ENCODE measurements at places on chromosomes 5 and 9.

GRCh38 chr5:88718736-88719135, 164.2 kb downstream of the MEF2C start:
- no peak for DNase-seq

GRCh38 chr5:26329562-26330189, 708.7 kb downstream of the CDH9 start:
- no peak for DNase-seq

DNA sequence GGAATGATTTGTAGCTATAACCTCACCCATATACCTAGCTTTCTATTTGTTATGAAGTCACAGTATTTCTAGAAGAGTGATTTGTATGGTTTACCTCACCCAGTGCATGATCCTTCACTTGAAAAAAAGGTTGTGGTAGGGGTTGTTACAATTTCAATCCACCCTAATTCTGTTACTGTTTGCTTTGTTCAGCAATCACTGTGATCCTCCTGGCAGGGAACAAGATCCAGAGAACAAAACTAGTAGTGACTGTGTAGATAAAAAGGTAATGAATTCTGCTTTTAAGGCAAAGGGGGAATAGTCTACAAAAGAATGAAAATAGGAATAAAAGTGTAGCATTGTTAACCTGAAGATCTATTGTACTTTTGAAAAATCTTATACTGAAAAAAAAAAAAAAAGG, 191.3 kb upstream of the SH3GL2 start:
- no peak for DNase-seq

DNA sequence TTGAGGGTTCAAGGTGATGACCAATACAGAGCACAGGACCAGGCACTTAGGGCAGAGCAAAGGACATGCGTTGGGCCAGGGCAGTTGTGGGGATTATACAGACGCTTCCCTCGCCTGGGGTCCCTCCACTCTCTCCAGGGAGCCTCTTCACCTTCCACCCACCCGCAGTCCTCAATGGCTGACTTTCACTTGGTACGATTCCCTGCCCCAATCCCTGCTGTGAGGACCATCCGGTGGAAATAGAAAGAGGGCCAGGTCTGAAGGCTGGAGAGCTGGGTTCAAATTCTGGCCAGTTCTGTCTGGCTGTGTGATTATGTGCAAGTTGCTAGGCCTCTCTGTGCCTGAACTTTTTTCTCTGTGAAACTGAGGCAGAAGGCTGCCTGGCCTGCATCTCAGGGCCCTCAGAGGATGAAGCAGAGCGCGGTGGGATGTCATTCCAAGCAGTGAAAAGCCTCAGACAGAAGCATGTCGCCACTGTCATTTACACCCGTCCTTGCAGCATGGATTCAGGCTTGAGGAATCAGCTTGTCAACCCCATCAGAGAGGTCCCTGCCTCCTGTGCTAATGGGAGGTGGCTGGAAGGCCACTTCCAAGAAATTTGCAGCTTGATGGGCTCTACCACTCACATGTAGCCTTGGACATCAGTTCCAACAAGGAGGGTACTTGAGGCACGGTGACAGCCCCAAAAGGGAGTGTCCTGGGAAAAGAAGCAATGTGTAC, 206.6 kb upstream of the IER5L start:
- no peak for DNase-seq

GRCh38 chr9:109383356-109383755, 62.5 kb upstream of the EPB41L4B start:
- DNase-seq, result no peak

- no peak for DNase-seq
Observed at GRCh38 chr5:172573986-172574870, 66.8 kb upstream of the NEURL1B start.

DNA sequence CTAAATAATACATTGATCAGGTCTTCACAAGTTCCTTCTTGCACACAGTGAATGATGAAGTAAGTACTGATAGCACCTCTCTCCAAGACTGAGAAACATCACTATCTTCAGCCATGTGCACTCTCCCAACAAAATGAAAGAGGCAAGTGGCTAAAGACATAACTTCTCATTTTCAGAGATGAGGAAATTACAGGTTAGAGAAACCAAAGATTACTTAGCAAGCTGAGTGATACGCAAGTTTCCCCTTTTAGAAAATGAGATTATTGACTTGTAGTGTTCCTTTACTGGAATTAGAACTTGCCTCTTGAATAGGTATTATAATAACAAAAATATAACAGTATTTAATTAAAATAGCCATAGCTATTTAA, 21.6 kb downstream of the CEMIP2 start:
- no peak for DNase-seq

- DNase-seq, result no peak
Observed at GRCh38 chr5:126831156-126831555, 54.2 kb downstream of the LMNB1 start.

- no peak for DNase-seq
Observed at GRCh38 chr5:38285226-38285625, 26.9 kb downstream of the EGFLAM start.

DNA sequence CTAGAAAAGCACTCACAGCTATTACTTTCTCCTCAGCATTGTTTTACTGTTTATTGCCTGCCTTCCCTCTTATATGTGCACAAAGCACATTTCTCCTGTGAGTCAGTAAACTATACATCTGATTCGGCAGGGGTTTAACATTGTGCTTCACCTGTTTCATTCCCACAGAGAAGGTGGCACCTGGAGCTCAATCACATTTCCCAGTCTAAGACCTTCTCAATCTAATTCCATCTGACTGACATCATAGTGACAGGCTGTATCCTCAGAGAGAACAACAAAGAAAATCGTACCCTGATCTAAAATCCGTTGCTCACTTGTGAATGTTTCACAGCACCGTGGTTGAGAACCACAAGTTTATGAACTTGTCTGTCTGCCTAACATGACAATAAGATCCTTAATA, 92.4 kb upstream of the CAST start:
- DNase-seq, result peak; percentile 56

DNA sequence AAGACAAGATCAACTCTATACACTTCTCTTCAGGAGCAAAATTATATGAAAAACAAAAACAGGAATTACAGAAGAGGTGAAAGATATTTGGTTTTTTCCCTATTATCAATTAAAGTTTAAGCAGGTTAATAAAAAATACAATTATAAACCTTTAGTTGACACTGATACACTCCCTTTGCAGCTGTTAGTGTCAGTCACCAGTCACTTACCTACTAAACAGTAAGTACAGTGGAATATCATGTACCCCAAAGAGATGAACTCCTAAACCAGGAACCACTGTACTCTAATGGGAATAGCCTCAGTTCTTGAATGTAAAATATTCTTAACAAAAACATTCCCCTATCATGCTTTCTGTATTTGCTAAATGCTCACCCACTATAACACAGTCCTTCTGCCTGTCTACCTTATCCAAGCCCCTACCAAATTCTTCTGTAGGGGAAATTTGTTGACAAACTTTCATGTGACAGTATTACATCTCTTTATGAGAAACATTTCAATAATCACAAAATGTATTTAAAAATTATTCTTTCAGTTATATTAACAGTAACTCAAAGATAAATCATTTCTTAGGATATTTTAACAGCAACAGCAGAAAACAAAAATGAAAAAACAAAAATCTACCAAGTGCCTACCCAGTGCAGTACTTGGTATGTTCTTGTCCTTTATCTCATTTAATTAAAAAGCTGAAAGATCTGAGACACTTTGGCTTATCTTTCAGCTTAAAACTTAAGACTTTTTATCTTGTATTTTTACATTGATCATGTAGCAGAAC, 212.8 kb downstream of the MLLT3 start:
- no peak for DNase-seq
